ENCODE measurements at places on chromosomes 4 and X.

GRCh38 chr4:77352192-77352591 lies 195.2 kb downstream of the CCNG2 start:
- DNase-seq: no peak

- DNase-seq: no peak
Measured at GRCh38 chr4:168357941-168358340, 39.4 kb upstream of the DDX60 start.

DNA sequence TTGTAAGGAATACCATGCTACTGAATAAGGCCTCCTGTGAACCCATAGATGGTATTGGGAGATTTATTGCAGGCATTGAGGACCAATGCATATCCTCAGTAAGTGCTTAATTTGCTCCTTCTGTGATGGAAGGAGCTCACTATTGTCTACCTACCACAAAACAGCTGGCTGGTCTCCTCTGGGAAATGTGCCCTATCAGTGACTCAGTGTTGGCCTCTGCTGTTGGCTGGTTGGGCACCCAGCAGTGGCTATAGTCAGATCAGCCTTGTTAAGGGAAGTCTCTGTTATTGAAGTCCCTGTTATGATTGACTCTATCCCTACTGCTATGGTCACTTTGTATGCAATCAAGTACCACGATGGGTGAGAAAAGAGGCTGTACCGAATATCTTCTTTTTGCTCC lies 27.5 kb upstream of the OTUD4 start:
- DNase-seq: no peak

DNA sequence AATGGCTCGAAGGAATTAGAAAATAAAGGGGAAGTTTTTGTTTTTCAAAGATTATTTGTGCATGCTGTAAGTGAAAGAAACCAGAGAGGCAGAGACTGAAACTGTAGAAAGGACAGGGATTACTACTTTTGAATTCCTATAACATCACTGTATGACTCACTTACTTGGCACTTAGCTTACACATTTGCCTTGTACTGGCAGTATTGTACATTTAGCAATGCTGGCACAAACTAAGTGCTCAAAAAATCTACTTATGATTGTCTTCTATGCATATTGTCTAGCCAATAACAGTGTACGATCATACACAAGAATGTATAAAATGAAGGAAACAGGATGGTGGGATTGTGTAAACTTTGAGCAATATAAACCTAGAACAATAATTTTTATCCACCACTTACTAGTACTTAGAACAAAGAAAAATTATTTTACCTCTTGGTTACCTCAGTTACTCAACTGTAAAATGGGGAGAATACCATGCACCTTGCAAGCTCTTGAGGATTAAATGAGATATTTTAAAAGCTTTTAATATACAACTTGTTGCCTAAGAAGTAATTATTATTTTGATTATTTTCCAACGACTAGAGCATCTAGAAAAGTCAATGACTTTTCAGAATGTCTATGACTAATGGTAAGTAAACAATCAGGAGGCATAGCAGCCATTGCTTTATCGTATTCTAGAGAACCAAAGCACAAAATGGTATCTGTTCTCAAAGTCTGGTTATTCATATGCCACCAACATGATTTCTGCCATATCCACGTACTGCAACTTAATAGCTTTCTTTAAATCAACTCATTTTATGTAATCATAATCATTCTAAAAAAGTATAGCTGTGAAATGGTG lies 4.7 kb downstream of the FAM120C start:
- no peak for DNase-seq

GRCh38 chrX:153412746-153413720 lies 1.8 kb downstream of the ZFP92 start:
- DNase-seq: no peak

DNA sequence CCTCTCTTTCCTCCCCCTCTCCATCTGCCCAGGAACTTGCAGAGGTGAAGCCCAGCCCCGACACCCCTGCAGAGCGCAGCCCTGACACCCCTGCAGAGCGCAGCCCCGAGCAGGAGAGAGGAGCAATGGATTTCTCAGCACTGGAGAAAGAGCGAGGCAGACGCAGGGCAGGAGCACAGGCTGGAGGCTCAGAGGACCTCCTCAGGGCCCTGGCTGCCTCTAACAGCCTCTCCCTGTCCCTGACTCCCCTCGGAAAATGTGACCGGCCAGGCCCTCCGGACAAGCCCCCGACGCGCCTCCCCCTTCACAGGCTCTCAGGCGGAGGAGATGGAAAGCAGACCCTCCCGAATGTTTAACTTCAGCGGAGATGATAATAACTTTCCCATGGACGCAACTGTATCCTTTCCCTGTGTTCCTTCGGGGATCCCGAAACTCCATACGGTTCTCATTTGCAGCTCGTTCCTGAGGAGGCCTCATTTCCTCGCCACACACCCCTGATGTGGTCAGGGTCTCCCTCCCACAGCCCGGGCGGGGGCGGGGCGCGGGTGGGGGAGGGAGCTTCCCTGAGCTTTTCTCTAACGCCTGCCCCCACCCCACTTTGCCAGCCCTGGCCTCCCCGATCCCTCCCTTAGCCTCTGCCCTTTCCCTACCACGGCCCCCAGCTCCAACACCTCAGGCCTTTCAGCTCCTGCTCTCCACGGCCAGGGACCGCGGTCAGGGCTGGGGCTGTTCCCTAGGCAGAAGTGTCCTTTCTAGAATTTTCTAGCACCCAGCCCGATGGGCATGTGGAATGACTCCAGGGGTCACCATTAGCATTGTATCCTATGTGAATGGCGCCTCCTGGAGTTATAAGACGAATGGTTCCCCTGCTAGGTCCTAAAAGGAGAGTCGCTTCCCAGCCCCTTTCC lies 201.1 kb upstream of the BCOR start:
- DNase-seq: no peak

GRCh38 chrX:107730991-107731766 lies 44.4 kb downstream of the TSC22D3 start:
- no peak for DNase-seq

DNA sequence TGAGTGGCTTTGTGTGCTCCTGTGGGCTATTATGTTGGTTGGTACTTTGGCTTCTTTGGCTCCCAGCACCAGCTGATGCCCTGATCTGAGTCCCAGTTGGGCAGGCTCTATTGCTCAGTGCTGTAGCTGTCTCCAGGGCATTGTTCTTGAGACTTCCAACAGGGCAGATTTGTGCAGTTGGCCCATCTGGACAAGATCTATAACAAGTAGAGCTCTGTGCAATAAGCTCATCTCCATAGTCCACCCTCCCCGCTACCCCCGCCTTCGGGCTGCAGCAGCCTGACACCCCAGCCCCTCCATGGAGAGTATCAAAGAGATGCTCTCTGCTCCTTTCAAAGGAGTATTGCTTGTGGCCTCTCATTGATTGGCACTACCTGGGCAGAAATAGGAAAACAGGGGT lies 5.8 kb upstream of the TMEM31 start:
- DNase-seq: no peak

- no peak for DNase-seq
Measured at GRCh38 chr4:144734522-144734921, 88.6 kb downstream of the HHIP start.
